Neural progenitor cell (in vitro differentiated cells): ENCODE measurements at places on chromosomes 7 and 10. TPM values are rescaled to one million over a fixed set of nuclear protein-coding genes. Genes with fewer than 3 reads are reported as not detected.

The SRRM3 gene
- total RNA-seq: 2.2 and 4.6 TPM in 2 replicates

The TNKS2 gene
- total RNA-seq: 47.2 and 53.4 TPM in 2 replicates

DNA sequence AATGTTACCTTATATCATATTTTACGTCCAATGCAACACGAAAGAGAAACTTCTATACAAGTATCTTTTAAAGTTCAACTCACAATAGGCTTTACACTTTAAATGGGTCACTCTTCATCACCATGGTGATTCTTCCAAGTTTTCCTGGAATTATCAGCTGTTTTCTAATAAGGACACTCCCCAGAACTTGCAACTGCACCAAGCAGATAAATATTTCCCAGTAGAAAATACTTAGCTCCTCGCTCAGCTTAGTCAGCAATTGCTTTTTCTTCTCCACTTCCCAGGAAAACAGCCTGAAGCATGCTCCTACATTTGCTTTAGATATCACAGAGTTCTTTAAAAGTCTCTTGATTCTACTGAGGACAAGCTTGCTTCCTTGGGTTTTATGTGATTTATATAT is 25.7 kb upstream of the ADD3 start:
- H3K4me1 ChIP-seq: peaks cover 7% of the 10 kb centered on the region
- H3K27me3 ChIP-seq: no peaks in the 10 kb centered on the region
- no peak for DNase-seq
- H3K36me3 ChIP-seq: no peaks in the 10 kb centered on the region
- H3K27ac ChIP-seq: no peak overlapping the region
- no peak overlapping the region for H3K4me3 ChIP-seq

DNA sequence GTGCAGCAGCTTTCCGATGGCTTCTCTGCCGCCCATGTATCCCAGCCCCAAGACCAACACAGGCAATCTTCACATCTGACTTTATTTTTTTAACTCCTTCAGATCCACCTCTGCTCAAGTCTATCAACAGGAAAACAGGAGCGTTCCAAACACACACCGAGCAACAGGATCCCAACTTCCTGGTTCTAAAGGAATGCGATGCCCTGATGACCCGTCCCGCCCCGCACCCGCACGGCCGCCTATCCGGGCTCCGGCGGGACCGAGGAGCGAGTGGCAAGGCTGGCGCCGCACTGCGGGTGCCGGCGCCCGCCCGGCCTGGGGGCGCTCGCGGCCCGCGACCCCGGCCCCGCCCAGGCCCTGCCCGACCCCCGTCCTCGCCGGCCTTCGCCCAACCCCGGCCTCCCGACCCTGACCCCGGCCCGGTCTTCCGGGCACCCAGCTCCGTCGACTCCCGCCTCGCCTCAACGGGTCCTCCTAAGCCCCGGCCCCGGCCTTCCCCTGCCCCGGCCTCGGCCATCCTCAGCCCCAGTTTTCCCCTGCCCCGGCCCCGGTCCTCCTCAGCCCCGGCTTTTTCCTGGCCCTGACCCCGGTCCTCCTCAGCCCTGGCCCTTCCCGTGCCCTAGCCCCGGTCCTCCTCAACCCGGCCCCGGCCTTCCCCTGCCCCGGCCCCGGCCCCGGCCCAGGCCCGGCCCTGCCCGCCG is 730 bp downstream of the LARP4B start:
- no peaks in the 10 kb centered on the region for H3K36me3 ChIP-seq
- peak overlapping the region; percentile 99 for H3K4me3 ChIP-seq
- no peaks in the 10 kb centered on the region for H3K27me3 ChIP-seq
- H3K27ac ChIP-seq: peak overlapping the region; percentile 96
- peak; percentile 82 for DNase-seq
